Hematopoietic multipotent progenitor cell treated with erythropoietin and hydrocortisone succinate and interleukin-3 and kit ligand, for 17 days (in vitro differentiated cells): ENCODE measurements at places on chromosomes 16 and 17.

DNA sequence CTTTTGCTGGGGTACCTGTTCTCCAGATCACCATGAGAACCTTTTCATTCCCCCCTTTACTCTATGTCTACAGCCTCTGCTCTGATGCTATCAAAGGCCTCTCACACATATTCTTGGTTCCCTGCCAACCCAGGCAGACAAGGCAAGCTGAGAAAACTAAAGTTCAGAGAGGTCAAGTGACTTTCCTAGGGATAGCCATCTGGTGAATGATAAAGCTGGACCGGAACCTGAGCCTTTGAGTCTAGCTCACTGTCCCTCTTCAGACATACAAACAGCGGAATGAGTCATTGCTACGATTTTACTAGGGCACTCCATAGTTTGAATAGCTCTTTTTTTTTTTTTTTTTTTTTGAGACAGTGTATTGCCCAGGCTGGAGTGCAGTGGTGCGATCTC is 73.3 kb downstream of the XYLT1 start:
- DNase-seq, result no peak

DNA sequence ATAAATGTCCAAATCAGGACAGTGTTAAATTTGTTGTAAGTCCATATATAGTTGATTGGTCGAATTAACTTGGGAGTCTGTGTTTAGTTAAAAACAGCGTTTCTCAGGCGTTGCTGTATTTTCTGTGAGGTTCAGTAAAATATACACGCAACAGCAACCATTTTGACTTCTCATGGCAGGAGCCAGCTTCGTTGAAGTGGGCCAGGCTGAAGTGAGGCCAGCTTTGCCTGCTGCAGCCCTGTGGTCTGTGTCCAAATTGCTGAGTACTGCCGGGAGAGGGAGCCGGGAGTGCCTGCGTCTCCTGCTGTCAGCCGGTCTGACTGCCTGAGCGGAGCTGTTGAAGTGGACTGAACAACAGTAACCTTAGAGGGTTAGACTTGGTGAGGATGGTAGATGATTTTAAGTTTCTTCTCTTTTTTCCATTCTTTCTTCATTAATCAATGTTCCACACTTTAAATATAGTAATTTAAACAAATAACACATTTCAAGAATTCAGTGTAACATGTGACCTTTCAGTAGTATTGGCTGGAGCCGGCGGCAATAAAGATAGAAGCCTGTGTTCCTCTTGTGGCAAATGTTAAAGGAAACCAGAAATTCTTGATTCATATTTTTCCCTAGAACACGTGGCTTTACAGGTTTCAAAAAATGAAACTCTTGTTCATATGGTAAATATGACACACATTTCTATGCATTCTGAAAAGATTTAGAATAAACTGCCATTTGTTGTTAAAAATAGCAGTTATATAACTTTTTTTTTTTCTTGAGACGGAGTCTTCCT is 37.0 kb upstream of the ZNF750 start:
- no peak for DNase-seq

GRCh38 chr17:42101513-42102292 is 3.4 kb upstream of the ZNF385C start:
- DNase-seq, result peak; percentile 69

GRCh38 chr16:87764600-87765472 is 950 bp downstream of the KLHDC4 start:
- no peak for DNase-seq

DNA sequence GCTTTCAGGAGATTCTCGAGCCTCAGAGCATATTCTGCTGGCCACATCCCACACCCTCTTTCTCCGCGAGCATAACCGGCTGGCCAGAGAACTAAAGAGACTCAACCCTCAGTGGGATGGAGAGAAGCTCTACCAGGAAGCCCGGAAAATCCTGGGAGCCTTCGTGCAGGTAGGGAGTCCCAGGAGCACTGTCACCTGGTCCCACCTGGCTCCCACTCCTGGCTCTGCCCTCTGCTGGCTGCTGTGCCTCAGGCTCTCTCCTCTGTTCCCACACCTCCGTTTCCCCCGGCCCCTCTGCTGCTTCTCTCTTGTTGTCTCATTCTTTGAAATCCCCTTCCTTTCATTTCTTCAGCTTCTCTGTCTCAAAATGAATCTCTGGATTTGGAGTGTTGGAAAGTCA is 16.4 kb downstream of the LPO start:
- DNase-seq, result no peak

GRCh38 chr17:38428112-38428642 is at the start of gene ARHGAP23:
Gene ARHGAP23, plus strand, starts transcription at chr17:38428464. Its CDS starts 22 bp downstream, at chr17:38428486.
- DNase-seq, result no peak

DNA sequence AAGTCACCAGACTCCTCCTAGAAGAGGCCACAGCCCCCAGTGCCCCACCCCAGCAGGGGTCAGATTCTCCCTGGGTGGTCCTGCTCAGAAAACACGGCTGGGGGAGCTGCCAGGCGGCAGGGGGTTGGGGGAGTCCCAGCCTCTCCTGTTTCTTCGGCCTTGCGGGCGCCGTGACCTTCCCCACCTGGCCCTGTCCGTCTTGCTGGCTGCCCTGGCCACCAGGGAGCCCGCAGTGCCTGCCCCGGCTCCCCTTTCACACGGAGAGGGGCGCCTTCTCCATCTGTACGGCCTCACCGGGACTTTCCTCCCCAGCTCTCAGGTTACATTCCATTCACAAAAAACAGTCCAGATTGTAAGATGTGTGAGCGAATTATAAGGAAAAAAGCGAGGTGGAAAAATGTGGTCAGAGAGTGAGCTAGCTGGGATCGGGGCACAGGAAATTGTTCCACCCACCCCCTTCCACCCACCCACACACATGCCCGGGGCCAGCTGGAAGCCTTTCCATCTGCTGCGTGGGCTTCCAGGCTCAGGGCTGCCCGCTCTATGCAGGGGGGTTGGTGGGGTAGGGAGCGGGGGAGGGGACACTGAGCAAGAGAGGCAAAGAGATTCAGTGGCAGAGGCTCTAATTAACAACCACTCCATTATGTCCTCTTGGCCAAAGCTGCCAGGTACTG is 14.6 kb upstream of the CIBAR2 start:
- DNase-seq, result no peak

GRCh38 chr16:83068686-83069085 is 441.9 kb downstream of the CDH13 start:
- no peak for DNase-seq

- no peak for DNase-seq
These were observed 18.8 kb downstream of the SCGB1C2 start for GRCh38 chr17:156094-156621.

DNA sequence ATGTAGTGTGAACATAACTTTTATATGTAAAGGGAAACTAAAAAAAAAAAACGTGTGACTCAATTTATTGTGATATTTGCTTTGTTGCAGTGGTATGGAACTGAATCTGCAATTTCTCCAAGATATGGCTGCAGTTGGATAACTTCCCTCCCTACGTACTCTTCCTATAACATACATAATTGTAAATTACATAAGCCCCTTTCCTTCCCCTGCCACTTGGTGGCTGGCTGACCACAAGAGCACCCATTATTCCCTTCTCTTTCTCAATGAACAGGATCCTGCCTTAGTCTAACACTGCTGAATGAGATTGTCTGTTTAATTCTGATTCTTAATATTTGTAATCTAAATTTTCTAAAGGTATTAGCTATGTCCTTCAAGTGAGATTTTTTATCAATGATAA is 27.8 kb downstream of the CCL4 start:
- DNase-seq, result no peak

GRCh38 chr16:65657556-65657955 is 535.7 kb upstream of the CDH11 start:
- DNase-seq, result no peak

GRCh38 chr17:47414612-47415011 is 90.9 kb downstream of the EFCAB13 start:
- no peak for DNase-seq

DNA sequence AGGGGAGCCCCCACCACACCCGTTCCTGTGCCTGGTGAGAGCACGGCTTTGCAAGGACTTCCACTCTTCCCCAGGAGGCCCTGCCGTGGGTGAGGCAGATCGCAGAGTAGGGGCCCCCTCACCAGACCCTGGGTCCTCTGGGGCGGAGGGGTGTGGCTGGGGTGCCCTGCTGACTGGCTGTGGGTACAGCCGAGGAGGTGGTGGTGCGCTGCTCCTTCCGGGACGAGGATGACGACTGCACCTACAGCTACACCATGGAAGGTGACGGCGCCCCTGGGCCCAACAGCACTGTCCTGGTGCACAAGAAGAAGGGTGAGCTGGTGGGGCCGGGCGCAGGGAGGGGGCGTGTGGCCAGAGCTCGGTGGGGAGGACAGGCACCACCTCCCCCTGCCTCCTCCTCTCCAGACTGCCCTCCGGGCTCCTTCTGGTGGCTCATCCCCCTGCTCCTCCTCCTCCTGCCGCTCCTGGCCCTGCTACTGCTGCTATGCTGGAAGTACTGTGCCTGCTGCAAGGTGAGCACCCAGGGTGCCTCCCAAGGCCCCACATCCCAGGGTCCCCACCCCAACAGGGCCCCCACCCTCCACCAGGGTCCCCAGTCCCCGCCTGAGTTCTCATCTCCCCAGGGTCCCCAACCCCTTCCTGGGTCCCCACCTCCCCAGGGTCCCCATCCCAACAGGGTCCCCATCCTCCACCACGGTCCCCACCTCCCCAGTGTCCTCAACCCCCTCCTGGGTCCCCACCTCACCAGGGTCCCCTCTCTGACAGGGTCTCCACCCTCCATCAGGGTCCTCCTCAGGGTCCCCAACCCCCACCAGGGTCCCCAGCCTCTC is 16.1 kb downstream of the ITGB4 start:
- DNase-seq, result no peak

- DNase-seq, result no peak
These were observed 119.0 kb upstream of the EEF2KMT start for GRCh38 chr16:5216441-5217080.

DNA sequence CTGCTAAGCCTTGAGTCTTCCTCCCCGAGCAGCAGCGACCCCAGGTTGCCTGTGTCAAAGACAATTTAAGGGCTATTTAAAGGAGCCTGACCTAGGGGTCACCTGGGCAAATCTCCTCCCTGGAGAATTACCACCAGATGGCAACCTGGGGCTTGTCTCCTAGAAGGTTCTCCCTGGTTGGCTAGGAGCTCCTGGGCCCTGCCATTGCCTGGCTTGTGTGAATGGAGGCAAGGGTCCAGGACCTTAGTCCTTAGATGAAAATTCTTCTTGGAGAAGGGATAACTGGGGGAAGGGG is 51.3 kb upstream of the TAC4 start:
- no peak for DNase-seq

GRCh38 chr17:17495536-17496188 is 533 bp downstream of the RASD1 start:
- peak; percentile 45 for DNase-seq

DNA sequence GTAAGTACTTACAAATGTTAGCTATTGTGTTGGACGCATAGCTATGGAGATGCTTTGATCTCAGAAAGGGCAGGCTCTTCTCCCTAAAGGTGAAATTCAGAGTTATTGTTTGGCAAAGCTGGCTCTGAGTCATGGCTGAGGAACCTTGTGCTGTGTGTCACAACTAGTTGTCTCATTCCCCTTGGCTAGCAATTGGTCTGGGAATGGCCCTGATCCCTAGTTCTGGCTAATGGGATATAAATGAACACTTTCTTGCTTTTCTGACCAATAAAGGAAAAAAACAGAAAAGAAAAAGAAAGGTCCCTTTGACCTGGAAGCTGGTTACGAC is 210.6 kb downstream of the MAP2K4 start:
- no peak for DNase-seq

DNA sequence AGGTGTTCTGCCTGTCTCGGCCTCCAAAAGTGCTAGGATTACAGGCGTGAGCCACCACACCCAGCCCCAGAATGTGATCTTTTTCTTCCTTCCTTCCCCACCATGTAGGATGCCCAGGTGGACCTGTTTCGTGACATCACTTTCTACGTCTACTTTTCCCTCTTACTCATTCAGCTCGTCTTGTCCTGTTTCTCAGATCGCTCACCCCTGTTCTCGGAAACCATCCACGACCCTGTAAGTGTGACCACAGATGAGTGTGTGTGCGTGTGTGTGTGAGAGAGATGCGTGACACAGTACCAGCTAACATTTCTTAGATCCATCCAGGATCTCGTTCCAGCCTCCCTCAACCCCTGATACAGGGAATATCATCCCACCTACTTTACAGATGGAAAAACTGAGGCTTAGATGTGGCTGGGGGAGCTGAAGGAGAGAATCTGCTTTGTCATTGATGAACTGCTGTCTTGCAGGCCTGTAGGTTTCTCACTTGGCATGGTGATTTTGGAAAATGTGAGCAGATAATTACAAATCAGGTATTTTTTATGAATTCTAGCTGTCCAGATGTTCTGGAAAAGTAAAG is 67.1 kb downstream of the ABCC1 start:
- no peak for DNase-seq

DNA sequence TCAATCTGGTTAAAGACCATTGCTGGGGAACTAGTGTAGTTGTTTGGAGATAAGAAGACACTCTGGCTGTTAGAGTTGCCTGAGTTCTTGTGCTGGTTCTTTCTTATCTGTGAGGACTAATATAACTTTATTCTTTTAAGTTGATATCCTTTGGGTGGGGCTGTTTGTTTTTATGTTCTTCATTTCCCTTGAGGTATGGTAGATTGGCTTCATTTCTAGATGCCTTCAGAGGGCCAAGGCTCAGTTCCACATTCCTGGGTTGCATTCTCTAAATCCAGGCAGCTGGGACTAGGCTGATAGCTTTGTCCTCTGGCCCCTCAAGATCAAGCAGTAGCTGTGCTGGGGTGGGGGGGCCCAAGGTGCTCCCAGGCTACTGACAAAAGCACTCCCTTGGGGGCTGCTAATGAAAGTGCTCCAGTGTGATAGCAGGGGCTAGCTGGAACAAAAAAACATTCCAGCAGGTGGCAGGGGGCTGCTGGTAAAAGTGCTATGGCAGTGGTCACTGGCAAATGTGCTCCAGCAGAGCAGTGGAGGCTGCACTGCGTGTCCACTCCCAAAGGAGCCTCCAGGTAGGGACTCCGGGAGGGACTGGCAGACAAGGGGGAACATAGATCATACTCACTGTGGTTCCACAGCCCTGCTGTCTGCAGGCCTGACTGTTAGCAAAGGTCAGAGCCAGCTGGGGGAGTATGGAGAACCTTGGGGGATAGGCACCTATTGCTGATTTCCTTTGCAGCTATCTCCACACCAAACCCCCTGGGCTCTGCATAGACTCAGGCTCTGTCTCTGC is 45.9 kb upstream of the KCNJ16 start:
- DNase-seq, result no peak

DNA sequence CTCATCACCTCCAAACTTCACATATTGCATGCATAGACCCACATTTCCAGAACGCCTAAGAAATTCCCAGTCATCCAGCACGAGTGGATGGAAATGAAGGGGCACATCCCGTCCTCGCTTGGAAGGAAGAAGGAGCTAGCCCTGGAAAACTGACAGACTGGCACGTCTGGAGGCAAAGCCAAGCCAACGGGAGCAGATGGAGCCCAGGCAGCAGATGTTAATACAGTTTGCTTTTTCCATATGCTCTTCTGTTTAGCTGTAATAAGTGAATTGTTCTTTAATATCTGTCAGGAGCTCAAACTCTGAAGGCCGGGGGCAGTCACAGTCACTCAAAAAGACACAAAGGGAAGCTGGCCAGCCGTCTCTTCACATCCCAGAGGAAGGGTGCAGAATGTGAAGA is 187.7 kb downstream of the XYLT1 start:
- no peak for DNase-seq

- no peak for DNase-seq
These were observed 29.5 kb upstream of the TMEM92 start for GRCh38 chr17:50244771-50245170.
